ENCODE measurements at places on chromosomes 7 and 10. TPM values are rescaled to one million over a fixed set of nuclear protein-coding genes. Genes with fewer than 3 reads are reported as not detected.

Gene SGPL1
- 26.0 TPM for total RNA-seq

Gene ABCB4
- 0.99 TPM for total RNA-seq

Gene HOXA13
- not detected for total RNA-seq

Gene ERVW-1
- total RNA-seq: not detected

Gene RNF148
- 0.43 TPM for total RNA-seq

Gene KNDC1
- 0.86 TPM for total RNA-seq

Gene SNX10
- not detected for total RNA-seq

Gene MYOF
- total RNA-seq: 484 TPM

Gene ZNF138
- total RNA-seq: 2.3 TPM

Gene MEIG1
- total RNA-seq: 0.46 TPM

Gene MACROH2A2
- 4.6 TPM for total RNA-seq

Gene DRGX
- not detected for total RNA-seq

Gene HMX3
- total RNA-seq: not detected

Gene LRRD1
- 0.07 TPM for total RNA-seq

Gene ASZ1
- total RNA-seq: not detected

Gene PCDH15
- total RNA-seq: not detected

Gene GSDME
- 39.7 TPM for total RNA-seq

Gene RASA4B
- 7.7 TPM for total RNA-seq

Gene EMX2
- total RNA-seq: not detected

Gene OLAH
- 0.26 TPM for total RNA-seq

Gene FKBP9
- 312 TPM for total RNA-seq

Gene ITPRIP
- total RNA-seq: 26.0 TPM

Gene SPDYE2
- not detected for total RNA-seq

Gene ANTXRL
- total RNA-seq: not detected

Gene ATOH7
- not detected for total RNA-seq

Gene LLCFC1
- total RNA-seq: not detected

Gene PON3
- 0.13 TPM for total RNA-seq

Gene FAM241B
- 0.39 TPM for total RNA-seq

Gene MMRN2
- total RNA-seq: 6.2 TPM

Gene DLD
- 54.2 TPM for total RNA-seq

Gene SEMA4G
- 3.0 TPM for total RNA-seq

Gene DHX32
- 42.3 TPM for total RNA-seq

Gene PARD3
- 51.8 TPM for total RNA-seq

Gene TRIM73
- 1.3 TPM for total RNA-seq

Gene FAM25A
- total RNA-seq: not detected

Gene HGF
- 51.1 TPM for total RNA-seq

Gene HOXA3
- 4.4 TPM for total RNA-seq

Gene ATP5MK
- total RNA-seq: 103 TPM

Gene TEX36
- not detected for total RNA-seq

Gene GATA3
- not detected for total RNA-seq

Gene UTF1
- not detected for total RNA-seq

Gene NPTX2
- total RNA-seq: 3.3 TPM

Gene MYO1G
- 0.07 TPM for total RNA-seq

Gene CRYGN
- not detected for total RNA-seq

Gene SLC16A9
- 2.5 TPM for total RNA-seq

Gene NPY4R
- total RNA-seq: 0.07 TPM

Gene PON1
- not detected for total RNA-seq

Gene HIBADH
- total RNA-seq: 53.9 TPM

Gene CALHM3
- not detected for total RNA-seq

Data from smooth muscle cell of the pulmonary artery (primary cell).